Fibroblast of skin of left biceps (primary cell): ENCODE measurements at places on chromosomes 6 and 20.

DNA sequence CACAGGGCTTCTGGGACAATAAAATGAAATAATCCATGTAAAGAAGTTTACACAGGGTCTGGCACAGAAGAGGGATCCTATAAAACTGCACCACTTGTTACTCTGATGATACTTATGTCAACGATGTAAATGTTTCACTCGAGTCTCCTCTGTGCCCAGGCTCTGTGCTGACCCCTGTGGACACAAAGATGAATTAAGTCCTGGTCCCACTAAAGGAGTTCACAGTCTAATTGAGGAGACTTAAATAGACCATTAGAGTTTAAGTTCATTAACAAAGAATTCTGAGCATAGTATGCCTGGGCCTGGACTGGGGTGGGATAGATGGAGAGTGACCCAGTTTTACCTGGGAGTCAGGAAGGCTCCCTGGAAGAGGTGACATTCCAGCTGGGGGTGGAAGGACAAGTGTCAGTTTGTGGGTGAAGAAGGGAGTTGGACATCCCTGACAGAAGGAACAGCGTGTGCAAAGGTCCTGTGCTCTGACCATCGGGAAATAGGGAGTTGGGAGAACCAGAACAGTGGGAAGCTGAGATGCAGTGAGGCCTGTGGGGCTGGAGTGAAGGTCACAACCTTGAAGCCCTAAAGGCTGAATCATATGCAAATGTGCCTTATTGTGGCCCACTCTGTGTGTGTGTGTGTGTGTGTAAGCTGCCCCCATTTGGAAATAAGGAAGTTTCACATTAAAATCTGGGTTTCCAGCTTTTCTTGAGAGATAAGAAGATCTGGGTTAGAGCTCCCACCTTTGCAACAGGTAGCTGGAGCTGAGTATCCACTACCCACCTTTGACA lies 1.1 kb downstream of the OCSTAMP start:
- no peak for DNase-seq

GRCh38 chr6:82006027-82006738 lies 241.4 kb downstream of the IBTK start:
- no peak for DNase-seq

- no peak for DNase-seq
These were observed 17.3 kb upstream of the ID1 start for GRCh38 chr20:31587545-31588389.

- DNase-seq, result no peak
These were observed 348.3 kb downstream of the DHX35 start for GRCh38 chr20:39310363-39310995.

DNA sequence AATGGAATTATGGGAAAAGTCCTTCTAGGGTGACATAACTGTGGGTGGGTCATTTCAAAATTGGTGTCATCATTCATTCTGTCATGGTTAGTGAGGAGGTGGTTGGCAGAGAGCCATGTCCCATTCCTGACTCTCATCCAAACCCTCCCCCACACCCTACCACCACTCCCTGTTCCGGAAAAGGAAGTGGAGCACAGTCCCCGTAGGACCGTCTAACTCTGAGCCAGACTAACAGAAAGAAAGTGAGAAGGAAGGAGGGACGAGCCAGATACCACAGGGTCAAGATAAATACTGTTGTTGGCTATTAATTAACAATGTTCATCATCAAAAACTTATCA lies 4.8 kb downstream of the TRIM10 start:
- DNase-seq, result no peak

- DNase-seq, result no peak
These were observed 848.5 kb upstream of the MAN1A1 start for GRCh38 chr6:120198033-120198432.

DNA sequence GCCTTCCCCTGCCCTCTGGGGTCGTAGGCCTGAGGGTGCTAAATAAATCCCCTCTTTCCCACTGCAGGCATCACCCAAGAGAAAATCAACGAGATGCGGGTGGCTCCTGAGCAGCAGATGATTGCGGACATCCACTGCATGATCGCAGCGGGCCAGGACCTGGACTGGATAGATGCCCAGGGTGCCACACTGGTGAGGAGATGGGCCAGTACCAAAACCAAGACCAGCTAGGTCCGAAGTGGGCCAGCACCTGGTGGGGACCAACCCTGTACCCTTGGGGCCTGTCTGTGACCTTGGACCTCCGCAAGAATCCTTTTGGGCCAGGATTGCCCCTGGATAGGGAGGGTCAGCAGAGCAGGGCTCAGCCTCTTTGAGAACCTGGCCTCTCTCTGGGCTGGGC lies 23.6 kb upstream of the FAM83D start:
- DNase-seq, result no peak

DNA sequence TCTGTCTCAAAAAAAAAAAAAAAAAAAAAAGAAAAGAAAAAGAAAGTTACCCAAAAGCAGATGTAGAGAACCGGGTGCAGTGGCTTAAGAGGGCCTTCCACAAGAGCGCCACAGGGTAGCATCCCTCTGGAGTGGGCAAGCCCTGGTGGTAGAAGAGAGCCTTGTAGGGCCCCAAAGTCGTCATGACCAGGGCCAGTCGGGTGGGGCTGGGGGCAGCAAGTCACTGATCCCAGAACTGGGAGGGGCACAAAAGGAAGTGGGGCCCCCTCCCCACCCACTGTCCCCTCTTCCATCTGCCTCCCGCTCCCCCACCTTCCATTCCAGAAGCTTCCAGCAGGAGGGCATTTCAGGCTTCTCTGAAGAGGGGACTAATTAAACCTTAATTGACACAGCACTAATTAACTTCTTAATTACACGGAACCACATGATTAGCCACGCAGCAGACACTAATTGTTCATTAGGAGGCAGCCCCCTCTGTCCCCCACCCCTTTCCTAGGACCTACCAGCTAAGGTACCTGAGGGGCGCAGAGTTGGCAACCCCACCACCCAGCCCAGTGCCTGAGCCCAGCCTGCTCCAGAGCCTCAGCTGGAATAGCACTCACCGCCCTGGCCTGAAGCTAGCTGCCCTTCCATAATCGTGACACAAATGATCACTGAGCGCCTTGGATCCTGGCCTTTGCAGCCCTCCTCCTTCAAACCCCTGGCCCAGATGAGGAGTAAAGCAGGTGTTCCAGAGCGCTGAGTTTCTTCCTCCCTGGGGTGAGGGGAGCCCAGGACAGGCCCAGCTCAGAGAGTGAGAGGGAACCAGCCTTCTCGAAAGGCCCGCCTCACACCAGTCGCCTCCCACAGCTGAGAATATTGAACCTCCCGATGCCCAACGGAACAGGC lies 34.8 kb downstream of the MDFI start:
- no peak for DNase-seq

- peak; percentile 5 for DNase-seq
These were observed 117.3 kb downstream of the OPRM1 start for GRCh38 chr6:154156135-154156896.

GRCh38 chr6:169786349-169786748 lies 34.9 kb downstream of the ERMARD start:
- DNase-seq, result no peak

GRCh38 chr6:38131527-38131965 lies 312.0 kb downstream of the ZFAND3 start:
- peak; percentile 97 for DNase-seq

- DNase-seq, result no peak
These were observed 1.6 kb downstream of the TMEM74B start for GRCh38 chr20:1183153-1183552.

DNA sequence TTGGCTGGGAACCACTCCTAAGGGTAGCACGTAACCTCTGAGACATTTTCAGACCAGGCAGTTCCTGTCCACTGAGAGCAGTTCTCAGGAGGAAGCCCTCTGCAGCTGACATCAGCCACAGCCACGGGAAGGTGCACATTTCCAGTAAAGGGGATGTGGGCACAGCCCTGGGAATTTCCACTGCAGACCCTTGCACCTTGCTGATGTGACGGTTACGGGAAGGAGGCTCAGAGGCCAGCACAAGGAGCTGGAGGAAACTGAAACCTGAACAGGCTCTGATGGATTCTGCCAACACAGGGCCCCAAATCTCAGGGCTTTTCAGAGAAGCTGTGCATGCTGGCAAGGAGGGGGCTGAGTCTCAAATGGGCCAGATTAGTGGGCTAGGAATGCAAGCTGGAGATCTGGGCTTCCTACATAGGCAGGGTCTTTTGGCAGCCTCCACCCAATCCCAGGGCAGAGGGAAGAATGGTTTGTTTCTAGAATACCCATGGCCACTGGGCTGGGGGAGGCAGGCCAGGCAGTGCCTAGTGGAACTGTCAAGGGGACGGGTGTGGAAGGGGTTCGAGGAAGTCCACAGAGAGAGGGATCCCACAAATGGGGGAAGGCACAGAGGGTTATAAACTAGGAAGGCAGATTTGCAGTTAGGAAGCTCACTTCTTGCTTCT lies 14.2 kb downstream of the EBF4 start:
- no peak for DNase-seq

DNA sequence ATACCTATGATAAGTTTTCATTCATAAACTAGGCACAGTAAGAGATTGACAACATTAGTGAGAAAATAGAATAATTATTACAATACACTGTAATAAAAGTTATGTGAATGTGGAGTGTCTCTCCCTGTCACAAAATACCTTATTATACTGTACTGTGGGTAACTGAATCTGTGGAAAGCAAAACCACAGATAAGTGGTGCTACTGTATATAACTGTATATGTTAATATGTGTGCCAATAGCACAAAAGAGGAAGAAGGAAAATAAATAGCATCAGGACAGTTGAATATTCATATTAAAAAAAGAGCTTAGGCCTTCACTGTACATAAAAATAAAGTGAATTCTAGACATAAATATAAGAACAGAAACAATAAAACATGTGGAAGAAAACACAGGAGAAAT lies 243.5 kb downstream of the CDKAL1 start:
- no peak for DNase-seq

- DNase-seq, result no peak
These were observed 3.0 kb upstream of the ABCF1 start for GRCh38 chr6:30568245-30568644.

DNA sequence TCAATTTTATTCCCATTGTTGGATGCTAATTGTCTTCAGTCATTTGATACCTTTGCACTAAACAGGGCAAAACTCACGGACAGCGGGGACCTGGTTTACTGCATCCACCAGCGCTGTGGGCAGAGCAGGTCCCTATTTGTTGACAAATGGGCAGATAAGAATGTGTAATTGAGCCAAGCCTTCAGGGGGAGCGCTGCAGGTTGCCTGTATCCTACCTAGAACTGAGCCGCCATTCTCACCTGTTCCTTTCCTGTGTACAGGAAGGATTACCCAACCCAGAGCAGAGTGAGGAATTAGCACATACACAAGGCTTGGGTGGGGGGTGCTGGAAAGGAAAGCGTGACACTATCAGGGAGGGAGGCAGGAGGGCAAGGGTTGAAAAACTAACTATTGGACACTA lies 89.1 kb upstream of the FOXA2 start:
- no peak for DNase-seq

DNA sequence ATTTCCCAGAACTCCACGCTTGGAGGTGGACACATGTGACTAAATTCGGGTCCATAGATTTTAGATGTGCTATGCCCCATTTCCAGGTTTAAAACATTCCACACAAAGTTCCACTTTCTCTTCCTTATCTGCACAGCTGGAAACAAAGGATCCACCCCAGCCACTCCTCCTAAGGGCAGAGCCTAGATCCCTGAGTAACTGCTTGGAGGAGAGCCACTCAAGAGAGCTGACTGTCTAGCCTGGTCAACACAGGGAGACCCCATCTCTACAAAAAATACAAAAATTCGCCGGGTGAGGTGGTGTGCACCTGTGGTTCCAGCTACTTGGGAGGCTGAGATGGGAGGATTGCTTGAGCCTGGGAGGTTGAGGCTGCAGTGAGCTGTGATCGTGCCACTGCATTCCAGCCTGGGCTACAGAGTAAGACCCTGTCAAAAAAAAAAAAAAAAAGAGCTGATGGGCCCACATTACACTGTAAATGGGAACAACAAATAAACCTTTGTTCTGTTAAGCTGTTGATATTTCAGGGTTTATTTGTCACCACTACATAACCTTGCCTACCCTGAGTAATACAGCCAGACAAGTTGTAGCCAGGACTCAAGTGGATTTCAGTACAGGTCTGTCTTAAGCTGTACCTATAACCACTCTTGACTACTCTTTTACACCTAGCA lies 25.8 kb upstream of the SNRPC start:
- DNase-seq, result no peak

- DNase-seq, result peak; percentile 81
These were observed 70.8 kb upstream of the AHI1 start for GRCh38 chr6:135568379-135568778.

DNA sequence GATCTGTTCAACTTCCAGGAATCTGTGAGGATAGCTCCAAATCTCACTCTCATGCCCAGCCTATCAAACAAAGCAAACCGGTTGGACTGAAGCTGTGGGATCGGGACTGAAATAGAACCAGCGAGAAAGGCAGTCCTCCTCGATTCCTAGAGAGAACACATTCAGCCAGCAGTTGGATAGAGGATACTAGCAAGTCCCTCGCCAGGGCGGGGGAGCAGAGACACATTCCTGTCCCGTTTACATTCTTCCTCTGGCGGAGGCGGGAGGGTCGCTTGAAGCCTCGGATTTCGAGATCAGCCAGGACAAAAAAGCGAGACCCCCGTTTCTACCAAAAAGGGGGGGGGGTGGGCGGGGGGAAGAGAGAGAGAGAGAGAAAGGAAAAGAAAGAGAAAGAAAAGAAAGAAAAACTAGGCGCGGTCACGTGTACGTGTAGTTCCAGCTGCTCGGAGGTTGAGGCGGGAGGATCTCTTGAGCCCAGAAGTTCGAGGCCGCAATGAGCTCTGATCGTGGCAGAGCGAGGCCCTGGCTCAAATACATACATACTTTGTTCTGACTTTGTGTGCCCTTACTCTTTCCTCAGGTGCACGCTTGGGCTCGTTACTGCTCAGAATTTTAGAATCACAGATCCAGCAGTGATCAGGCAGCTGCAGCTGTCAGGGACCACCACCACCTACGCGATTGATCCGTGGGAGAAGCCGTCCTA lies 19.5 kb downstream of the ZNF311 start:
- DNase-seq, result peak; percentile 95
